Activated naive CD4-positive, alpha-beta T cell treated with Interleukin-2 at 50 U/mL for 16 hours (primary cell): ENCODE measurements at places on chromosomes 1 and 21.

DNA sequence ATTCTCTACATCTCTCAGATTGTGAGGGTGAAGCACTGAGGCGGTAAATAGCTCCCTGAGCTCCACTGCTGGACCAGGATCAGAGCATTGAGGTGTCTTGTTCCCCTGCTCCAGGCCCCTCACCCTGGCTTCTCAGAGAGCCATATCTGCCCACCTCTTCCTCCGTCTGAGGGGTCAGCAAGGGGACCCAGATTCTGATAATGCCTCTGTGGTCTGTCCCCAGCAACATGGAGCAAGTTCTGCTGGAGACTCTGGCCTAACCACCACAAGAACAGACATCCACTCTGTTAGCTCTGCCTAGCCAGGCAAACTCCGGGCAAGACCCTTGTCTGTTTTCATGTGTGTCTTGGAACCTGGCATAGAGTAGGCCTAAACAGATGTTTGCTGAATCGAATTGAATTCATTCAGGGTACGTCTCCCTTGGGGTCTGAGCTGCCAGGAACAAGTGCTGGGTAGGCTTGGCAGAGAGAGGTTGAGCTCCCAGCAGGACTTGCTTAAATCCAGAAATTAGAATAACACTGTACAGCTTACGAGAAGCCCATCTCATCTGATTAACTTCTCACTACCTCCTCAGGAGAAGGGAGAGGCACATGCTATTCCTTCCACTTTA, 2.3 kb downstream of the TRAF5 start:
- DNase-seq: no peak

- peak; percentile 93 for DNase-seq
These were observed at the start of gene PIGC for GRCh38 chr1:172443666-172444453. PIGC (minus strand) TSS chr1:172444069; CDS start chr1:172442622, 1,447 bp downstream.

- DNase-seq: no peak
These were observed 234.5 kb upstream of the HOOK1 start for GRCh38 chr1:59580257-59580656.

- DNase-seq: no peak
These were observed 14.7 kb downstream of the HYI start for GRCh38 chr1:43438953-43439581.

- DNase-seq: no peak
These were observed 10.1 kb upstream of the C1orf174 start for GRCh38 chr1:3910049-3910731.

DNA sequence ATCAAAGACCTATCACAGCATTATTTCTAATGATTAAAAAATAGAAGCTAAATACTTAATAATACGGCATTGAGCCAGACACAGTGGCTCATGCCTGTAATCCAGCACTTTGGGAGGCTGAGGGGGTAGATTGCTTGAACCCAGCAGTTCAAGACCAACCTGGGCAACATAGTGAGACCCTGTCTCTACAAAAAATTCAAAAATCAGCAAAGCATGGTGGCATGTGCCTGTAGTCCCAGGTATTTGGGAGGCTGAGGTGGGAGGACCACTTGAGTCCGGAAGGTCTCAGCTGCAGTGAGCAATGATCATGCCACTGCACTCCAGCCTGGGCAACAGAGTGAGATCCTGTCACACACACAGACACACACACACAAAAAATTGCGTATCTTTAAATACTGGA, 10.7 kb downstream of the TAF13 start:
- DNase-seq: no peak

- no peak for DNase-seq
These were observed 291.6 kb downstream of the PTBP2 start for GRCh38 chr1:97013136-97013535.

GRCh38 chr1:182143825-182144645, 82.5 kb upstream of the ZNF648 start:
- DNase-seq: no peak

GRCh38 chr1:235069577-235070563, 58.8 kb downstream of the TOMM20 start:
- no peak for DNase-seq

DNA sequence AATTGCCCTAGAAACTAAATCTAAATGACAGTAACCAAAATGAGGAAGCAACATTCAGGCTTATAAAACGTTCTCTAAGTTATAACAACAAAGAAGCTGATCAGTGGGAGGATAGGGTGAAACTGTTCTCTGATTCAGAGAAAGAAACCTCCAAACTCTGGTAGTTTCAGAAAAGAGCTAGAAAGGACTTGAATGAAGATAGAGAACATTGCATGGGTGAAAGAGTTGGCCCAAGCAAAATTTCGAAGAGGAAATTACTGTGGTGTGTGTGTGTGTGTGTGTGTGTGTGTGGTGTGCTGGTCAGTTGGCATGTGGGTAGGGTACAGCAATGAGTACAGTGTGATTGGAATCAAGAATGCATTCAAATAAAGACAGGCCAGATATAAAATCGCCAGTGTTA, 16.5 kb upstream of the SPAG17 start:
- DNase-seq: no peak

DNA sequence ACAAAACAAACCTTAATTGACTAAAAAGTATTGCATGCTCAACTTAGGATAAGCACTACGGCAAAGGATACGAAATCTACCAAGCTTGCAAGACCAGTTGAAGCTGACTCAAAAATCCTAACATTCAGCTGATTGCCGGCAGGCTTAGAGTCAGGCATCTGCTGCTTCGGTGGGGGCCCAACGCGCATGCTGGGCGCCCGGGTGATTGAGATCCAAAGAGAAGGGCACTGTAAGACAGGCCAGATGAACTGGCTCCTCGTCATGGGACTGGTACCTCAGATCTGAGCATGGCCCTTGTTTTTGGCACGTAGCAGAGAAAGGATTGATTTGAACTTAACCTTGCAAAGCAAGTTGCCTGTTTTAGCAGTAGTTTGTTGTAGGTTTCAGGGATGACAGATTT, 86.6 kb downstream of the PRDM2 start:
- DNase-seq: no peak

GRCh38 chr1:47895279-47896125, 101.7 kb downstream of the TRABD2B start:
- DNase-seq: no peak

DNA sequence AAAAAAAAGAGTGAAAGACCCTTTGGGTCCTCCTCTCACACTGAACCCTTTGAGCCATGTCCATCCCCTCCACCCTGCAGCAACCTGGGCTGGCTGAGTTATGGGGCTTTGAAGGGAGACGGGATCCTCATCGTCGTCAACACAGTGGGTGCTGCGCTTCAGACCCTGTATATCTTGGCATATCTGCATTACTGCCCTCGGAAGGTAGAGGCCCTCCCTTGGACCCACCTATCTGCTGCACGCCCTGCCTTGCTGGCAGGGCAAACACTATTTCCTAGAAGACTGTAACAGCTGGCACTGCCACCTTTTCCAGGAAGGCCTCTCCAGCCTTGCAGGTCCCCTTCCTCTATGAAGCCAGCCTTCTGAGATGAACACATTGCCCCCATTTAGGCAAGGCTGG, 1.1 kb downstream of the SLC50A1 start:
- peak; percentile 8 for DNase-seq

DNA sequence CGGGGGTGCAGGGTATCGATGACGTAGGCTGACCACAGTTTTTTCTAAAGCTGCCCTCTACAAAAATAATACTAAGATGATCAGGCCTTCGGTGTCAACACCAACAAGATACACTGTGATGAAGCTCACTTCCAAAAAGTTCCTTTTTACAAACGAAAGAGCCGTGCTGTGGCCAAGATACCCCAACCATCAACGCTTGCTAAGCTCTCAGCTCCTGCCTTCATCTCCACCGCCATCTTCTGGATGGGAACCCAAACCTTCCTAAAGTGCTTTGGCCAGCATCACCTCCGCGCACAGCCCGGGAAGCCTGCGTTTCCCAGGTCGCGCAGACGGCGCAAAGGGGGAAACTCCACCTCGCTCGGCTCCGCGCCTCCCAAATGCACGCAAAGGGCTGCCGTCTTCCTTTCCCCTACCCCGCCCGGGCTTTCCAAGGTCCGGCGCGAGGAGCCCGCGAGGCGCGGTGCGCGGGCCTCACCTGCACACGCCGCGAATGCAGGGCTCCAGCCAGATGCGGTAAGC, 541 bp downstream of the USP48 start:
- peak; percentile 60 for DNase-seq

GRCh38 chr1:15974855-15975254, 1.0 kb downstream of the ZBTB17 start:
- peak; percentile 56 for DNase-seq

GRCh38 chr1:56820755-56821461, 1.7 kb upstream of the FYB2 start:
- peak; percentile 65 for DNase-seq

GRCh38 chr1:106619080-106619826, 437.2 kb upstream of the PRMT6 start:
- DNase-seq: no peak

DNA sequence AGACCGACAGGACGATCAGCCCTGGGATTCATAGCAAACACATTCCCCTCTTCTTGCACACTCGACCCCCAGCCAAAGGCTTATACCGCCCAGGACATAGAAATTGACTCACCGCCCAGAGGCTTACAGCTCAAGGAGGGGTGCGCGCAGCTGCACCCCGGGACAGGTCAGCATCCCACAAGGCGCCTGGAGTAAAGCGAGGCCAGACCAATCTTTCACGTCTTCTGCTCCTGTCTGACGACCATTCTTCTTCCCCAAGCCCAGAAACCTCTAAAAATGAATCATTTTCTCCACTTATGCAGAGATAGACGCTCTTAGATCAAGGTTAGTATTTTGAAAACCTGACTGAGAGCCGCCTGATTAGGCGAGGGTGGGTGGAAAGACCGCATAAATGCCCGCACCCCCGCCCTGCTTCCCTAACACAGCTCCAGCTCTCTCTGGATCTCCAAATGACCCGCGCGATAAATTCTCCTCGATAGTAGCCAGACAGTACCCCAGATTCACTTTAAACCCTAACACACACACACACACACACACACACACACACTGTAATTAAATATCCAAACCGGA, 1.9 kb upstream of the LHX8 start:
- no peak for DNase-seq

- no peak for DNase-seq
These were observed 16.2 kb downstream of the PTTG1IP start for GRCh38 chr21:44857127-44857892.

- DNase-seq: no peak
These were observed 180.2 kb downstream of the PTPRU start for GRCh38 chr1:29416267-29417146.

DNA sequence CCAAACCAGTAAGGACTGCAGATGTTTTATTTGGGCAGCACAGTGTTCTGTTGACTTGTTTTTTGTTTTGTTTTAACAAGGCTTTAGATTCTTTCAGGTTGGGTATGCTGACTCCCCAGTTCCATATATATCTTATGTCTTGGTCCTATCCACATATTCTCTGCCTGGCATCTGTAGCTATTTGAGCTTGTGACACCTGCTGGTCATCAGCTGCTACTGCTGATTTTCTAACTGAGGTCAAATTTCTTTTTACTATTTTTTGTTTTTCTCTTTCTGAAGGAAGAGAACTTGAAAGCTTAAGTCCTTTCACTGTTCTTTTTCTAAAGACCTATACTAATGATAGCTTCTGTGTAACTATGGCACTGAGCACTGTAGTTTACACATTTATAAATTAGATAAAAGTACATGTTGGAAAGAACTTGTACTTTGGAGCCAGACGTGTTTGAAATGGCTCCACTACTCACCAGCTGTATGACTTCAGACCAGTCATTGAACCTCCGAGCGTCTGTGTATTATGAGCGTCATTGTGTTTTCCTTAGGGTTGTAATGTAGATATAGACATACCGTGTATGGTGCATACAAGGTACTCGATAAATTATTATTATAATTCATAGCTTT, 109.4 kb downstream of the NRDC start:
- peak; percentile 7 for DNase-seq

GRCh38 chr1:200525090-200525987, 95.2 kb downstream of the KIF14 start:
- no peak for DNase-seq

DNA sequence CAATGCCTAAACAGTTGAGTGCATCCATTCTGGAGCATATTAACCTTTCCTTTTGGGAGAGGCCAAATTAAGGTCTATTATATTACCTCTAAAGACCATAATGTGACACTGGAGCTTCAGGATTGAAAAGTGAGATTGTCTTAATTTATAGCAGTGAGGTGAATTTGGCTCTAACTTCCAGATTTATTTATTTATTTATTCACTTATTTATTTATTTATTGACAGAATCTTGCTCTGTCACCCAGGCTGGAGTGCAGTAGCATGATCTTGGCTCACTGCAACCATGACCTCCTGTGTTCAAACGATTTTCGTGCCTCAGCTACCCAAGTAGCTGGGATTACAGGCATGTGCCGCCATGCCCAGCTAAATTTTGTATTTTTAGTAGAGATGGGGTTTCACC, 19.1 kb downstream of the ZCCHC17 start:
- DNase-seq: no peak

DNA sequence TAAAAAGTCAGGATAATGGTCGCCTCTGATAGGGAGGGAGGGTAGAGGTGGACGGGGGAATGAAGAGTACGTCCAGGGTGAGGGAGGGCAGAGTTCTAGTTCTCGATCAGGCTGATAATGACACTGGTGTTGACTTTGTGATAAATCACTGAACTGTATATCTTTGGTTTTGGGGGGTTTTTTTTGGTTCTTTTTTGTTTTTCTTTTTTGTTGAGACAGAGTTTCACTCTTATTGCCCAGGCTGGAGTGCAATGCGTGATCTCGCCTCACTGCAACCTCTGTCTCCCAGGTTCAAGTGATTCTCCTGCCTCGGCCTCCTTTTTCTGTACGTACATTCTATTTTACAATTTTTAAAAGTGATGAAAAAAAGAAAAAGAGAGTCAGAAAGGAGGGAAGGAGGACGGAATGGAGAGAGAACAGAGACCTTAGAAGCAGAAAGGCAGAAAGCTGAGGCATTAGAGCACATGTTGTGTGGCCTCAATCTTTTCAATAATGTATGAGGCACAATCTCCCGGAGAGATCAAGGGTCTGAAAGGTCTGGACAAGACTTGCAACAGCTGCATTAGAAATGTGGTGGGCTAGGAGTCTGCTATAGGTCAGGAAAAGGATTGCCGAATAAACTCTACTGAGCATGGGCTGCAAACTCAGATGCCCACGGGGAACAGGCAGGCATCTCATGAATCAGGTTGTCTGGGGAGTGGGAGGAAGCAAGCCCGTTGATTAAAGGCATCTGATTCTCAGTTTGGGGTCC, 174.8 kb downstream of the TOMM20 start:
- DNase-seq: no peak

- DNase-seq: peak; percentile 32
These were observed 431 bp downstream of the EEIG2 start for GRCh38 chr1:108560189-108560873.
